ENCODE measurements at places on chromosomes 7 and 10.

DNA sequence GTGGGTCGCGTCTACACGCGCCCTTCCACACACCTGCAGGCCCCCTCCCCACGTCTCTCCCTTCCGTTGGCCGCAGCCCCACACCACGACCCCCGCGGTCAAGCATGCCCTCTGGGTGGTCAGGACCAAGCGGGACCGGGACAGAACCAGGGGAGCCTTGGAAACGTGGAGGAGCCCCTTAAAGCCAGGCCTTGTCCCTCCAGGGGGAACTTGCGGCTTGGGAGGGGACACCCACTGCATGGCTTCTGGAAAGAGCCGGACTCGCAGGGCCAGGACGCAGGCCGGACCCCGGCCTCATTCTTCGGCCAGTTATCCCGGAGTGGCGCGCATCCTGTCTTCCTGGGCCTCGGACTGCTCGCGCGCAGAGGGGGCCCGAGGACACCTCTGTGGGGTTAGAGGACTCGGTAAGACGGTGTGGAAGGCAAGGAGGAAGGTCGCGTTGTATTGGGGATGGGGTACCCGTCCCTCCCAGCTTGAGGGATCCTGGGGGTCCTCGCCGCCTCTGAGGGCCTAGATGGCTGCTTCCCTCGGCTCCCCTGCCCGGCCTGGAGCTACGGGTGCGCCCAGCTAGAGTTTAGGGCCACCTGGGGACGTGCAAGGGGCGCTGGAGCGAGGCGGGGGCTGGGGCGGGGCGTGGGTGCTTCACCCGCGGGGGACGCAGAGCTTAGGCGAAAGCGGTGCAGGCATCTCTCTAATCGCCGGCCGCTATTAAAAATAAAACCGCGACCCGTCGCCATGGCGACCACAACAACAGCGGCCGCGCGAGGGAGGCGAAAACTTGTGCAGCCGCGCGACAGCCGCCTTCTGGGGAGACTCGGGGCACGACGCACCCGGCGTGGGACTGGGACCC, 1.8 kb upstream of the PDGFA start:
- no peak for DNase-seq

DNA sequence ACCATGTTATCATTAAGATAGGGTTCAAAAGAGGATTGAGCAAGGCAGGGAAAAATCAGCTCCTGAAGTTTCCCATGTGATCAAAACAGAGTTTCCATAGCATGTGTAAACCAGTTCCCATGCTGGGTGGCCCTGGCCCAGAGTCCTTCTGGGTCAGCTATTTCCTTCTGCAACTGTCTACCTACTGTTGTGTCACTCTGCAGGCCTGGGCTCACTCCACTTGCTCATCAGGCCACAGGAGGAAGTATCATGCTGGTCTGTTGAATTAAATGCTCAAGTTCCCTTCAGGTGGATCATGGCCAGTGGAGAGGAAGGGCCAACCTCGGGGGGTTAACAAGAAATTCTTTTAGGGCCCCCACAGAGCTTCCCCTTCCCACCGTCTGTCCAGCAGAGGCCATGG, 104.7 kb downstream of the GFRA1 start:
- DNase-seq: no peak

DNA sequence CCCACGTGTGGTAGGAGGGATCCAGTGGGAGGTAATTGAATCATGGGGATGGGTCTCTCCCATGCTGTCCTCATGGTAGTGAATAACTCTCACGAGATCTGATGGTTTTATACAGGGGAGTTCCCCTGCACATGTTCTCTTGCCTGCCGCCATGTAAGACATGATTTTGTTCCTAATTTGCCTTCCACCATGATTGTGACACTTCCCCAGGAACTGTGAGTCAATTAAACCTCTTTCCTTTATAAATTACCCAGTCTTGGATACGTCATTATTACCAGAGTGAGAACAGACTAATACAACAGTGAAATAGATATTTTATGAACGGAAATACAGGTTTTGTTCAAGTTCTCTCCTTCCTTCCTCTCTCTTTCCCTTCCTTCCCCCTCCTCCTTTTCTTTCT, 15.8 kb downstream of the CALD1 start:
- DNase-seq: no peak

GRCh38 chr7:155602156-155602555, 42.3 kb upstream of the RBM33 start:
- DNase-seq: no peak

DNA sequence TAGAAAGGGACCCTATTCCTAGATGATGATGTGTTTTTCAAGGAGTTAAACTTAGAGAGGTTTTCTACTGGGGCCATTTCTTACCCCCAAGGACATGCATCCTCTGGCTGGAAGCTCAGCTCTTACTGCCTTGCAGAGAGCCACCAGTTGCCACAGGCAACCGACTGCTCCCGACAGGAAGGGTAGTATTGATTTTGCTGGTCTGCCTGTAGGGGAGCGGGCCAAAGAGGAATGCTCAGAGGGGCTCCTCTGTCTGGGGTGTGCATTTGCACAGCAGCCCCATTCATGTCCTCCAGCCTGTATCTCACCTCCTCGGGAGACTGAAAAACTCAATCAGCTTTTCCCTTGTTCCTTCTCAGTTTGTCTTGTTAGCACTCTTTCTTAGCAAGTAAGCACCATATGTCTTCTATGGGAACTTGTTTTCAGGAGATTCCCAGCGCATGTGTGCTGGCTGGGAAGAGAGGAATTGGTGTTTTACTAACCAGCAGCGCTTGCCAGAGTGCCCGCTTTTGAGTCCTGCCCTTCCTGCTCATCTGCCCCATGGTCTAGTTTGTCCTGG, 739.0 kb upstream of the GALNT17 start:
- no peak for DNase-seq

DNA sequence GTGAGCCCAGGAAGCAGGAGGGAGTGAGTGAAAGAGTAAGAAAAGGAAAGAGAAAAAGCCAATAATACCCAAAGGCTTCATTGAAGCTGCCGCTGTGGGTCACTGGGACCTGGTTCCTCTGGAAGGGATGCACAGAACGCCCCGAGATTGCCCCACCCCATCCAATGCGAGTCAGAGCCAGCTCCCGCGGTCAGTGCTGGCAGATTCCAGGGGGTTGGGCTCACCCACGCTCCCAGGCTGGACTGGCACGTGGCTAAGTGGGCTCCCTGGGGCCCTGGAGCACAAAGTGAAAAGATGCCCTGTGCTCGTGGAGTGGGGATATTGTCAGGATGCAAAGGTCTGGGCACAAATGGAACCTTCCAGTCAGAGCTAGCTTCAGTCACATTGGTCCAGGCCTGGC, 117.0 kb downstream of the OAT start:
- DNase-seq: no peak

DNA sequence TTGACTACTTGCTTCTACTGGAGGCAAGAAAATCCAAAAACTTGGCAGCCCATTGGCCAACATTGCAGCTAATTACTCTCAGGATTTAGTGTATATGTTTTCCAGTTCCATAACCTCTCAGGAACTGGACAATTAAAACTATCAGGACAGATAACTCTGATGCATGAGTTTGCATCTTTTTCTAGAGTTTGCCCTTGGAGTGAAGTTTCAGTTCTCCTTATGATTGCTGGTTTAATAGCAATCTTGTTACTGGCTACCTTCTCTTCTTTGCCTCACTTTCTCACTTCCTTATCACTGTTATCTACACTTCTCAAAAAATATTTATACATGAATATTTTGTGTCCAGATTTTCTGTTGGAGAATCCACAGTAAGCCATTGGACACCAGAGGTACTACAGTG, 735.9 kb downstream of the PCDH15 start:
- DNase-seq: no peak

DNA sequence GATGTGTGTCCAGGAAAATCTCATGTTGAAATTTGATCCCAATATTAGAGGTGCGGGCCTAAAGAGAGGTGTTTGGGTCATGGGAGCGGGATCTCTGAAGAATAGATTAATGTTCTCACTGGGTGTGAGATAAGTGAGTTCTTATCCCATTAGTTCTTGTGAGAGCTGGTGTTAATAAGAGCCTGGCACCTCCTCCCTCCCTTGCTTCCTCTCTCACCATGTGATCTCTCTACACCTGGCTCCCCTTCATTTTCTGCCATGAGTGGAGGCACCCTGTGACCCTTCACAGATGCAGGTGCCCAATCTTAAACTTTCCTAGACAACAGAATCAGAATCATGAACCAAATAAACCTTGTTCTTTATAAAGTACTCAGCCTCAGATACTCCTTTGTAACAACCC, 19.5 kb downstream of the MTPN start:
- DNase-seq: no peak

- no peak for DNase-seq
Observed at GRCh38 chr7:47601119-47601880, 19.4 kb upstream of the TNS3 start.

GRCh38 chr7:18426564-18427226, 68.9 kb upstream of the HDAC9 start:
- no peak for DNase-seq

GRCh38 chr7:28364082-28364481, 48.2 kb upstream of the CREB5 start:
- no peak for DNase-seq

GRCh38 chr7:130319541-130319940, 25.1 kb upstream of the CPA5 start:
- no peak for DNase-seq

DNA sequence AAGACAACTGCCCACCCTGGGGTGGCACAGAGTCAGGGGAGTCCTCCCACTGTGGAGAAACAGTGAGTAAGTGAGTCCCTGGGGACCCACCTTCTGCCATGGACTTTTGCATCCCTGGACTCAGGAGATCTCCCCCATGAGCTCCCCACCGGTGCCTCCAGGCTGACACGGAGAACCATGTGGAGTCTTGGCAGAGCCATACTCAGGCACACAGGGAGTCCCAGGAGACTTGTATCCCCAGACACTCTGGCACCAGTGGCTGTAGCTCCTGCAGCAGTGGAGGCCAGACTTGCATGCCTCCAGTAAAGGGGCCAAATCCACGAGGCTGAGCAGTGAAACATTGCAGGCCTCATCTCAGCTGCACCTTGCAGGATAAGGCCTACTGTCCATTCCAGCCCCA, 791.4 kb downstream of the PCDH15 start:
- DNase-seq: no peak

- no peak for DNase-seq
Observed at GRCh38 chr10:114374053-114374791, 30.1 kb downstream of the AFAP1L2 start.

DNA sequence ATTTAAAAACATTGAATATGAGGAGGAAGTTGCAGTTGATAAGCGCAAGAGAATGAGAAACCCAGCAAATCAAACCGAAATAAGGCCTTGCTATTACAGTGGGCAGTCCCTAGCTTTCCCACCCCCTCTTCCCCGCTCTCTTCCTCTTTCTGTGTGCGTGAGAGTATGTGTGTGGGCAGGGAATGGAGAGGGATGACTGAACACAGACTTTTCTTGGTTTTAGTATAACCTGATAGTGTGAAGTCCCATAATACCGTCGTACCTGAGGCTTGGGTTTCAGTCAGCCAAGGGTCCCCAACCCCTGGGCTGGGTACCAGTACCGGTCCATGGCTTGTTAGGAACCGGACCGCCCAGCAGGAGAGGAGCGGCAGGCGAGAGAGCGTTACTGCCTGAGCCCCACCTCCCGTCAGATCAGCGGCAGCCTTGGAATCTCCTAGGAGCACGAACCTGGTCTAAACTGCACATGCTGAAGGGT, 255.3 kb downstream of the CELF2 start:
- DNase-seq: peak; percentile 44

DNA sequence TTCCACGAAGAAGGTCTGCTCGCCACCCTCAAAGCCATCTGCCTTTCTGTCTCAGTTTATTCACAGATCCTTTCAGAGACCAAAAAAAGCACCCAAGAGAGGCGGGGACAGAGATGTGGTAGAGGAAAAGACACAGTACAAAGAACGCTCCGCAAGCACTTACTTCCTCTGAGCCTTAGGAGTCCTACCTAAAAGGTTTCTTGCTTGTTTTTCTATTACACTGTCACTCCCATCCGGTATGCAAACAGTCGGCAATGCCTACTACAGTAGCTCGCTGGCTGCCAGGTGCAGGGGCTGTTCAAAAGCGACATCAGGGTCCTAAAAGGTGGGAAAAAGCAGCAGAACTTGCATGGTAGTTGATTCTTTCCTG, 816 bp downstream of the TECPR1 start:
- DNase-seq: peak; percentile 39

GRCh38 chr10:128922619-128923196, 544.3 kb upstream of the MGMT start:
- DNase-seq: no peak

DNA sequence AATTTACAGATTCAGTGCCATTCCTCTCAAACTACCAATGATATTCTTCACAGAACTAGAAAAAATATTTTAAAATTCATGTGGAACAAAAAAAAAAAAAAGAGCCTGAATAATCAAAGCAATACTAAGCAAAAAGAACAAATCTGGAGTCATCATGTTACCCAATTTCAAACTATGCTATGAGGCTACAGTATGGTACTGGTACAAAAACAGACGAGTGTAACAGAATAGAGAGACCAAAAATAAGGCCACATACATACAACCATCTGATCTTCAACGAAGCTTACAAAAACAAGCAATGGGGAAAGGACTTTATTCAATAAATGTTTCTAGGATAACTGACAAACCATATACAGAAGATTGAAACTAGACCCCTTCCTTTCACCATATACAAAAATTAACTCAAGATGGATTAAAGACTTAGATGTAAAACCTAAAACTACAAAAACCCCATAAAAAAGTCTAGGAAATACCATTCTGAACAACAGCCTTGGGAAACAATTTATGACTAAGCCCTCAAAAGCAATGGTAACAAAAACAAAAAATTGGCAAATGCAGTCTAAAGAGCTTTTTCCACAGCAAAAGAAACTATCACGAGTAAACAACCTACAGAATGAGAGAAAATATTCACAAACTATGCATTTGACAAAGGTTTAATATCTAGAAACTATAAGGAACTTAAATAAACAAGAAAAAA, 207.7 kb downstream of the PTN start:
- DNase-seq: no peak

- DNase-seq: no peak
Observed at GRCh38 chr10:109866995-109867635, 56.2 kb downstream of the XPNPEP1 start.

GRCh38 chr7:34337163-34337562, 320.9 kb upstream of the NPSR1 start:
- DNase-seq: no peak

DNA sequence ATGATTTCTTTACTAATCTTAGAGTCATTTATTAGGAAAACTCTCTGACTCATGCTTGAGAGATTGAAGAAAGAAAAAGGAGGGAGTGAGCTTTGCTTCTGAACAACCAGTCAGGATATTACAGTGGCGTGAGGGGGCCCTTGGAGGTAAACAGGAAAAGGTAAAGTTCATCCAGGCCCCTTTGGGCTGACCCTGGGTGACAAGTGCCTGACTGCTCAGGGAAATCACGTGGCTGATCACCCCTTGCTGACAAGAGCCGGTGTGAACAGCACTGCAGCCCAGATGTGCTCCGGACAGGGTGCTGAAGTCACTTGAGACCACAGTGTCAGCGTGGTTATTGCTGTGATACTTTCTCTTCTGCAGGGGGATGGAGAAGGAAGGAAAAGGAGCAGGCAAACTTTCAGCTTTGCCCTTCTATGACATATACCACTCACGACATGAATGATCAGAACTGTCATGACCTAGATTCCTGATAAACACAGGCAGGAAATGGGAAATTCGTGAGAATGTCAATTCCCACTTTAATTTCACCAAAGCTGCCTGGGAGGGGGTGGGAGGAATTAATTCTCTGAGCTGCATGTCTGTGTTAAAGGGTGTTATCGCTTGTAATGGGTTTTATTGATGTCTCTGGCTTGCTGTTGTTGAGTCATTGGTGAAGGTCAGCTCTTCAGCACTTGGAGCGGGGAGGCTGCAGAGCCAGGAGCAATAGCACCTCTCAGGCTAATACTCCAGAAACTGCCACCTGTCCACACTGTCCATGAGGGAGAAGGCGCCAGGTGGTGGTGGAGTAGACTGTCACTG, 139.8 kb upstream of the AOAH start:
- no peak for DNase-seq

- DNase-seq: no peak
Observed at GRCh38 chr7:66751945-66752344, 11.4 kb downstream of the RABGEF1 start.
